ENCODE measurements at places on chromosomes 2 and 18.

DNA sequence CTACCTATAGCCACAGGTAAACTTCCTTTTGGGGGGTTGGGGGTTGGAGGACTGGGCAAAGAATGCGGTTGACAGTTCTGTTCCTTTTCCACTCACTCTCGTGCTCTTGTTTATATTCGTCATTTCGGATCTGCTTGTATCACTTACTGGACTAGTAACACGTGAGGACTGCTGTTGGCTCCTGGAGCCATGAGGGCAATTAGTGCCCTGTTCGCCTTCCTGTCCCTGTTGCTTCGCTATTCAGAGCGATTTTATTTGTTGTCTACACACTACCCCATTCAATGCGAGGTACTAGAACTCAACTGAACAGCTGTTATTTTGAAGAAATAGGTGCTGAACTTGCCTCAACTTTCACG lies 1.1 kb downstream of the KCNJ3 start:
- no peak for DNase-seq

DNA sequence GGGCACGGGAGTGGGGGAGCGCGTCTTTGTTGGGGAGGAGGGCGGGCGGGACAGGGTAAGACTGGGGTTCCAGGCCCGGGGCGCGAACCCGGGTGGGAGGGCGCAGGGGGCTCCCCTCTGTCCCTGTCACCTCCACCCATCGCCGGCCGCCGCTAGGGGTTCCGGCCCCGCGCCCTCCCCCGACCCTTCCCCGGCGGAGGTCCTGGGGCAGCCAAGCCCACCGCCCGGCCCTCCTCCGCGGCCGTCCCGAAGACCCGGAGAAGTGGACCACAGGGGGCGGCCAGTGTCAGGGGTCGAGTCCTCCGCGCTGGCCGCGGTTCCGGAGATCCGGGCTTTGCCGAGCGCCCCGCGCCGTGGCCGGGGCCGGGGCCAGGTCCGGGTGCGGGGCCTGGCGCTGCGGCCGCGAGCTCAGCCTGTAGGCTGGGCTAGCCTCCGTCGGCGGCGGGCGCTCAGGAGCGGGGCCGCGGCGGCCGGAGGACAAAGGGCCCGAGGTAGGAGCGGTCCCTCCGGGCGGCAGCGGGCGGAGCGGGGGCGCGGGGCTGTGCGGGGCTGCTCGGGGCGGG lies 16.6 kb upstream of the E2F6 start:
- no peak for DNase-seq

- DNase-seq = no peak
These were observed 17.4 kb upstream of the AP1S3 start for GRCh38 chr2:223854741-223855140.

- DNase-seq = no peak
These were observed 7.5 kb upstream of the COLEC11 start for GRCh38 chr2:3587432-3587831.

DNA sequence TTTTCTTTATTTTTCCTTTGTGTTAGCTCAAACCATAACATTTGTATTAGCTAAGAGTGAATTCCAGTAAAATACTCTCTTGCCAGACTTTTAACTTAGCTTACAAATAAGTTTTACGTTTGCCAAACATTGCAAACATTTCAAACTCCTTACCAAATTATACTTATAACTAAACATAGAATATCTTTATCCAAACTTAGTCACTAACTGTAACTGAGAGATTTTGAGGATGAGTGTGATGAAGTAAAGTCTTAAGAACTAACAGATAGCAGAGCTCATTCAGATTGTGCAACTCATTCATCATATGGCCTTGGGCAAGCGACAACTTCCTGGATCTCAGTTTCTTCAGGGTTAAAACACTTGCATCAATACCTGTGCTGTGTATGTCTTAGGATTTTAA lies 533.7 kb downstream of the TDRD15 start:
- DNase-seq = no peak

DNA sequence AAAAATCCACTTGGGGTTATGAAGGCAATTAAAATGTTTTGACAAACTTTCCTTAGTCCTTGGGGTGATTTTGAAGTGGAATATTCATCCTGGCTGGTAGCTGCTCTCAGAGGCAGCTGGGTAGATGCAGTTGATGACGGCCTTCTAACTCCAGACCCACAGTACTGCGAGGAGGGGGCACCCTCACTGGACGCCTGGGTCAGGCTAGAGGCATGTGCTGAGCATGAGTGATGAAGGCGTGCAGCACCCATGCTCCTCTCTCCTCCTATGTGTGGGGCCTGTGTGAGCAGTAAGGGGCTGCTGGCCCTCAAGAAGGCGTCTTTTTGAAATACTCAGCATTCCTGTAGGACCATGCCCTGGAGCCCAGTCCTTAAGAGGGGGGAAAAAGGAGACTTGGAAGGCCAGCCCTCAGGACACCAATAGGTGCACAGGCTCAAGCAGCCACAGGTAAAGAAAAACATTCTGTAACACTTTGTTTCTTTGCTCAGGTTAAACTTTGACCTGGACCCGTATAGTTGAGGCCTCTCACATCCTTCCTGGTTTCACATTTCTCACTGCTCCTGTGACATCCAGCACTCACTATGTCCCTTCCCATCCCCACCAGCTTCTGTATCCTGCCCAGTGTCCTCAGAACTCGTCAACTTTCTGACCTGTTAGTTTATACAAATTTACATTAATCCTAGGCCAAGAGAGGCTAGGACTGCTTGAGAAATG lies 64.4 kb downstream of the CD8B2 start:
- no peak for DNase-seq

DNA sequence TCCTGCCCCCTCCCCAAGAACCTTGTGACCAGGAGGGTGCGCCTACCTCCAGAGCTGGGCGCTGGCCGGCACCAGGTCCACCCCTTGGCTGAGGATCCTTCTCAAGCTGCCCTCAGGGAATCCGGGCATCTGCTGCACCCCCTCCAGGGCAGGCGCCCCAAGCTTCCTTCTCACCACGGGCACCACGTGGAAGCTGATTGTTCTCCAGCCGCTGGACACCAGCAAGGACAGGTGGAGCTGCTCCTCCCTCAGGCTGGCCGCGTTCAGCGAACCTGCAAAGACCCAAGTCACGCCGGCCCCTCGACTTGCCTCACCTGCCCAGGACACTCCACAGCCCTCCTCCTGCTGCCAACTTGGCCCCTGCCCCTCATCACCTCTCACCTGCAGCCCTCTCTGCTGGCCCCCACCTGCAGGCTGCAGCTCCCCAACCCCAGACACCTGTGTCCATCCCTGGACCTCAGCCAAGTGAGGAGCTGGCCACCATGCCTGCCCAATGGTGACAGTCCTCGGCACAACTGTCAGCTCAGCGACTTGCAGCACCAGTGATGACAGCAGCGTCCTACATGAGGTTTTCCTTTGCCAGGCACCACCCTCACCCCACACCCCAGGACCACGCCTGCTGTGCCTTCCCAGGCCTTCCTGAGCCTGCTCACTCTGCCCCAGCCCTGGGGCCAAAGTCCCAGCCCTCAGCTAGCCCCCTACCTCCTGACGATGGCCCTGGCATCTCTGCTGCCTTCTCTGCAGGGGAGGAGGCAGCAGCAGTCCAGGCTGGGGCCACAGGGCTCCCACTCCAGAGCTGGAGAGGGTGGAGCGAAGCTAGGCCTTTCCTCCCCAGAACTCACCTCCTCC lies 4.2 kb downstream of the MAB21L4 start:
- no peak for DNase-seq

- DNase-seq = no peak
These were observed 28.0 kb downstream of the LDLRAD4 start for GRCh38 chr18:13246591-13246990.

DNA sequence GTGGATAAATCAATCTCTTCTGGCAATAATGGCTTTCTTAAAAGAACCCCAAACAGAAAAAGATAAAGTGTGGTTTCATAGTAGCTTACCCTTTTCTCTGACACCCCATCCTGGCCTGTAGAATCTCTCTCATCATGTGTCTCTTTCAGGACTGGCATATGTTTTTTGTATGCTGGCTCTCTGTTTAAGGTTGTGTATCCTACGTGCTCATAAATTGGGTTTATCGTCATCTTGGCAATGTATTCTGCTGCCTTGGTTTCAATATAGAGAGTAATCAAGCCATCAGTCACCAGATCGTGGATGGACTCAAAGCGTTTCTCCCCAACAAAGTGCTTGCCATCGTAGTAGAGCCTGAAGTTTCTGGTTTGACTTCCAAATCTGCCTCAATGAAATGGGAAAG lies 113.5 kb upstream of the CHRNA1 start:
- no peak for DNase-seq

All from stimulated activated CD8-positive, alpha-beta memory T cell treated with anti-CD3 and anti-CD28 coated beads, Interleukin-4, amount 100 ng/mL, for 1 hour (primary cell).